ENCODE measurements at places on chromosomes 12 and 14. TPM values are rescaled to one million over a fixed set of nuclear protein-coding genes. Genes with fewer than 3 reads are reported as not detected.

DNA sequence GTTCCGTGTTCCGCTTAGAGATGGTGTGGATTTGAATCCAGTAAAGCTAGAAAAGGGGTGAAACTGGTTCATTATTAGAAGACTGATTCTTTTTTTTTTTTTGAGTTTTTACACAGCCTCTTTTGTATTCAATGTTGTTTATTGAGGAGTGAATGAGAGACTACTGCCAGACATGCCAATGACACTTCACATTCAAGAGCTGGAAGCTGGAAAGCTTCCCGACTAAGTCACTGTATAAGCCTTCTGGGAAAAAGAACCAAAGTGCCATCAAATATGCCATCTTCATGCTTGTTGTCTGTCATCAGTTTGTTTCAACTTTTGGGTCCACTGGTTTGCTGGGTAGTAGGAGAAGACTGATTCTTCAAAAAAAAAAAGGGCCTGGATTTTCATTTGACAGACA is 164.8 kb downstream of the ATP23 start:
- H3K36me3 ChIP-seq = peaks cover 6% of the 10 kb centered on the region
- H3K4me3 ChIP-seq = no peak overlapping the region
- no peak overlapping the region for H3K27ac ChIP-seq
- H3K4me1 ChIP-seq = no peaks in the 10 kb centered on the region
- DNase-seq = no peak
- no peaks in the 10 kb centered on the region for H3K27me3 ChIP-seq

The TAS2R10 gene
- 2.1 TPM for total RNA-seq

DNA sequence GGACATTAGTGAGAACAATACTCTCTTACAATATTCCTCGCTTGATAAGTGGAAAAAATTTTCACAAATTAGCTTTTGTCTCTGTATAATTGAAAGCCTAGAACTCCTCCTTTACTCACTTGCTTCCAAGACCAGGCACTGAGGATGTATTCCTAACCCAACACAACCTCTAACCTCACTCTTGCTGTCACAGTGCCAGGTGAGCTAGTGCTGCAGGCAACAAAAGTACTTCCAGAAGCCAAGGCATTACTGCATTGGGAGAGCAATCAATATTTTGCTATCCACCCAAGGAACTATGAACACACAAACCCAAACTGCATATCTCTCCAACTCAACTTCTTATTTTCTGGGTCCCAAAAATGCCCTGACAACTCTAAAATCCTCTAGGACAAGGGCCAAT is 1081.0 kb downstream of the VRK1 start:
- no peaks in the 10 kb centered on the region for H3K36me3 ChIP-seq
- H3K4me1 ChIP-seq = peaks cover 12% of the 10 kb centered on the region
- peak; percentile 84 for DNase-seq
- H3K27ac ChIP-seq = no peak overlapping the region
- no peak overlapping the region for H3K4me3 ChIP-seq
- H3K27me3 ChIP-seq = no peaks in the 10 kb centered on the region

DNA sequence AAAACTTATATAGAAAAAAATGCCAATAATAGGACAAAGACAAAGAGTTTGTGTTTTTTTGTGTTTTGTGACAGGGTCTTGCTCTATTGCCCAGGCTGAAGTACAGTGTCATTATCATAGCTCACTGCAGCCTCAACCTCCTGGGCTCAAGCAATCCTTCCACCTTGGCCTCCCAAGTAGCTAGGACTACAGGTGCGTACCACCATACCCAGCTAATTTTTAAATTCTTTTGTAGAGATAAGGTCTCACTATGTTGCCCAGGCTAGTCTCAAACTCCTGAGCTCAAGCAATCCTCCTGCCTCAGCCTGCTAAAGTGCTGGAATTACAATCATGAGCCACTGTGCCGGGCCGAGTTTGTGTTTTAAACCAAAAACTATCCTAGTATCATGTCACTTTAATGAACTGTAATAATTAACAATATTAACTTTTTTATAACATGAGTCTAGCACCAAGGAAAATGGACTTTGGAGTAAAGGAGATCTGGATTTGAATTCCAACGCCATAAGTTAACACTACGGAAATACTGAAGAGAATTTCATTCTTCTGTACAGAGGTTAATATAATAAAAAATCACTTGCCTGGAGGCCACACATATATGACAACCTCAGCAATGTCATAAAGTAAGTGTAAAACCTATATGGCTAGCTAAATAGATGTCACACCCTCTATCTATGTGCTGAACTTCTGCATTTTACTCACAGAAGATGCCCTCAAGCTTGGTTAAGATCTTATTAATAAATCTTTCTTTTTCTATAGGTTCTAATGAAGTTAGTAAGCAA is 53.2 kb downstream of the EPS8 start:
- no peaks in the 10 kb centered on the region for H3K27me3 ChIP-seq
- no peak overlapping the region for H3K27ac ChIP-seq
- peaks cover 20% of the 10 kb centered on the region for H3K4me1 ChIP-seq
- H3K36me3 ChIP-seq = peaks cover 6% of the 10 kb centered on the region
- no peak overlapping the region for H3K4me3 ChIP-seq

GRCh38 chr12:25997201-25997963 is 38.9 kb downstream of the RASSF8 start:
- peak overlapping the region; percentile 59 for H3K27ac ChIP-seq
- H3K27me3 ChIP-seq = no peaks in the 10 kb centered on the region
- H3K4me3 ChIP-seq = no peak overlapping the region
- peak; percentile 59 for DNase-seq
- H3K36me3 ChIP-seq = peaks cover 8% of the 10 kb centered on the region
- peaks cover 27% of the 10 kb centered on the region for H3K4me1 ChIP-seq

The YLPM1 gene
- total RNA-seq = 40.5 TPM

DNA sequence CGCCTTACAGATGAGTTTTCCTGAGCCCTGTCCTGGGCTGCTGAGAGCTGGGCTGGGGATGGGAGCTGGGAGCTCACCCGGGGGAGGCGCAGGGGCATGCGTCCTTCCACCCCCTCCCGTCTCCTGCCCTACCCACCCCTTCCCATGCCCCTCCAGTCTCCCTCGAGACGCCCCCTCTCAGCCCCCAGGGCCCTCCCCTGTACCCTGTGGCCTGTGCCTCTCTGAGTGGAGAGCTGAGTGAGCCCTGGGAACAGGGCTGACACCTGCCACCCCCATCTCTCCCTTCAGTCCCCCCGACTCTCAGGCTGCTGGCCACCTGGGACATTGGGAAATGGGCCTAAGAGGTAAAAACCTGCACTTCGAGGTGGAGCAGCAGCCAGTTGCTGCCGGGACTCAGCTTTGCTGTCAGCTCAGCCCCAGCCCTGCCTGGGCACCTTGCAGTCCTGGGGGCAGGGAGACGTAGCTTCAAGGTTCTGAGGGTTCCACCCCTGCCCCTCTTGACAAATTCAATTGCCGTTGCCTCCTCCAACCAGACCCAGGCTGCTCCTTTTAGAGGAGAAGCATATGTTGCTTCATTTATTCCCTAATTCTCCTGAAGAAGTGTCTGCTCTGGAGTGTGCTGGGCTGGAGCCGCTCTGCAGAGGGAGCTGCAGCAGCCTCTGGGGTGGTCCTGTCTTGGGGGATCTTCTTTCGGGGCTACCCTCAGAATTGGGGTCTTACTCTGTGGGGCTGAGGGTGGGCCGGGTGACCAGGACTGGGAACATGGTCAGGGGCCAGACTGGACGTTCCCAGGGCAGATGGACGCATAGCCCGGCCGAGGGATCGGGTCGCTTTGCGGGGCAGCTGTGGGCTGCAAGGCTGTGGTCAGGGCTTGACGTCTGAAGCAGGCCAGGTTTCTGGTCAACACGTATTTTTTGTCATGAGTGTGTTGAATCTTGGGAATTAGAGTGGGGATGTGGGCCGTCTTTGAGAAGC is 141.4 kb downstream of the ADGRD1 start:
- DNase-seq = no peak
- no peaks in the 10 kb centered on the region for H3K36me3 ChIP-seq
- peaks cover 22% of the 10 kb centered on the region for H3K27me3 ChIP-seq
- no peak overlapping the region for H3K4me3 ChIP-seq
- H3K27ac ChIP-seq = no peak overlapping the region

DNA sequence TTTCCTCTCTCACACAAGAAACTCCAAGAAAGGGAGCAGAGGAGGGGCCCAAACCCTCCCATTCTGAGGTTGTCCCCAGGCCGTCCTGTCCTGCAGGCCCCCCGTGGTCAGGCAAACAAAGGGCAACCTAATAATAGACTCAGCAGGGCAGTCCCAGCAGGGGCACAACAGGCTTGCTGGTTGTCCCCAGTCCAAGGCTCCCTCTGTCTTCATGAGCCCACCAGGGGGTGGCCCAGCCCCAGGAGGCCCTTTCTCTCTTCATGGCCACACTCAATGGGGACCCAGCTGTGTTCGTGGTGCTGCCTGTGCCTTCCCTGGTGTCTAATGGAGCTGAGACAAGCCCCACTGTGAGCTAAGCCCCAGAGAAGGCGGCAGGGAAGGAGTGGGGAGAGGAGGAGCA is 359.9 kb downstream of the ADGRD1 start:
- no peaks in the 10 kb centered on the region for H3K4me1 ChIP-seq
- H3K27me3 ChIP-seq = peaks cover 27% of the 10 kb centered on the region
- no peak overlapping the region for H3K27ac ChIP-seq
- H3K36me3 ChIP-seq = no peaks in the 10 kb centered on the region

DNA sequence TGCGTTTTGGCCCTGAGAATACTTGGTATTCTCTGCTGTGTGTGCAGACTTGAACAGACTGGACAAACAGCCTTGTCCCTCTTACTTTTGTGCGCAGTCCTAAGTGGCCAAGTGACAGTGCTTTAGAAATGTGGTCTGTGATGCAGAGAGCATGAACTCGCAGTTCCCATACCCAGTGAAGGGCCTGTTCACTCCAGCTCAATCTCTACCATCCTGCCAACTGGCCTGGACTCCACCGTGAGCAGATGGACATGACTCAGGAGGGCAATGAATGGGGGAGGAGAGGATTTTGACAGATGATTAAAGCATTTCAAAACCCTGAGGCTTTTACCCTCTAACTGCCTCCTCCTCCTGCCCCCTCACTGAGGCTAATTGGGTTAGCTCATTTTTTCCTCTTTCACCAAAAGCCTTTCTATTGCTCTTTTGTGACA is 62.5 kb upstream of the PYGL start:
- H3K36me3 ChIP-seq = no peaks in the 10 kb centered on the region
- H3K4me1 ChIP-seq = peaks cover 19% of the 10 kb centered on the region
- DNase-seq = peak; percentile 88
- no peak overlapping the region for H3K4me3 ChIP-seq

DNA sequence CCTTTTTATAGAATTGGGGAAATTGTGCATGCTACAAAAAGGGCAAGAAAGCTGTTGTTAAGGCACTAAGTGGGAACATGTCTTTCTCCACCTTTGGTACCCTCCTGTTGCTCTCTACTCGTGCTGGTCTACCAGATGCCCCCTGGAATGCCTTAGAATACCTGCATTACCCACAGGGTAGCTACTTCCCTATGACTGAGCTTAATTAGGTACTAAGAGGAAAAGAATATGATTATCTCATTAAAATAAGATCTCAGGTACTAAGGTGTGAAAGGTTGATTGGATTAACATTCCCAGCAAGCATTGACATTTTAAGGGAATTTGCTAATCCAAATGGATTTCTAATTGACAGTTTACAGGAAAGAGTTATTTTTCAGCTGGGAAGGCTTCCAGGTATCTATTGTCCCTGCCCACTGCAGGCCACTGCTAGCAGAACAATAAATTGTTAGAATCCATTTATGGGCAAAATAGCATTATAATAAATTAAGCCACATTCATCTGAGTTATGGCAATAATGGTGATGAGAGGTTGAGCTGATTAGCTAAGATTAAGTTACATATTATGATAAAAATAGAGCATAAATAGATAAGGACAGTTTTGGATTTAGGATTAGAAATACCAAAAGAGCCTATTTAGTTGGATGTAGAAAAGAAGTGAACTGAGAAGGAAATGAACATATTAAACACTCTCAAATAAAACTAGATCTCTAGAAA is 67.8 kb upstream of the GRIP1 start:
- no peaks in the 10 kb centered on the region for H3K36me3 ChIP-seq
- H3K4me3 ChIP-seq = no peak overlapping the region
- H3K4me1 ChIP-seq = no peaks in the 10 kb centered on the region
- DNase-seq = no peak
- H3K27me3 ChIP-seq = peaks cover 83% of the 10 kb centered on the region

The SVOP gene
- total RNA-seq = not detected

DNA sequence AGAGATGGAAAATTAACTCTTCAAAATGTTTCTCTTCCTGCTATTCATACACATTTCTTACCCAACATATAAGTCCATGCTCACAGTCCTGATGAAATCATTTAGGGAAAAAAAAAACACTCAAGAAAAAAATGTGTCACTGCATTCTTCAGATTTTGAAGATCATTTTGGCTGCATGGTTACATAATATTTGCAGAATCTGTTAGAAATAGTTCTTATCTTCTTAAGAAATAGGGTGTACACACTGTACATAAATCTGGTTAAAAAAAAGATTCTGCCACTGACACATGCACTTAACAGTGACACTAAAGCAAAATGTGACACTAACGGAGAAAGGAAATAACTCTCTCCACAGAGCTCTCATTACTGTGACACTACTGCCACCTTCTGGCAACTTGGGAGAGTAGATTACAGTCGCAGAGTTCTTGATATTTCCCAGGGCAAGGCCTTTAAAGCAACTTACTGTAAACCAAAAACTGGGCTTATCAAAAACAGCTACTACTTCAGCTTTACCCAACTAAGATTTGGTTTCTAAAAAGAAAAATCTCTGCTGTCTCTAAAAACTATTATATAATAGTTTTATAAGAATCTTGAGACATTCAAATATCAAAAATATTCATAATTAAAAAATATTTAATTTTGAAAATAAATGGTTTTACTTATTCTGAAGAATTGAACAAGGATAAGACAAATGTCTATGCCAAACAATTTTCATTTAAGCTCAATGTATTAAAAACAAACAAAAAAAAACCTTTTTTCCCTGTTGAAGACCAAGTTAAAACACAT is 65.0 kb downstream of the SETD3 start:
- no peaks in the 10 kb centered on the region for H3K27me3 ChIP-seq
- DNase-seq = peak; percentile 88
- H3K27ac ChIP-seq = no peak overlapping the region
- peaks cover 8% of the 10 kb centered on the region for H3K36me3 ChIP-seq
- H3K4me3 ChIP-seq = no peak overlapping the region

The SPX gene
- 203 TPM for total RNA-seq

Measured in MCF 10A (cell line).